ENCODE measurements at places on chromosomes 7 and 10.

- H3K36me3 ChIP-seq = peaks cover 17% of the 10 kb centered on the region
- no peak for DNase-seq
- H3K27ac ChIP-seq = no peak overlapping the region
- no peaks in the 10 kb centered on the region for H3K27me3 ChIP-seq
- H3K4me1 ChIP-seq = no peaks in the 10 kb centered on the region
These were observed 46.4 kb upstream of the ZNF746 start for GRCh38 chr7:149544028-149544427.

GRCh38 chr10:76302481-76302880 is 871.1 kb downstream of the LRMDA start:
- H3K4me1 ChIP-seq = no peaks in the 10 kb centered on the region
- no peak overlapping the region for H3K27ac ChIP-seq
- peaks cover 2% of the 10 kb centered on the region for H3K27me3 ChIP-seq
- H3K36me3 ChIP-seq = no peaks in the 10 kb centered on the region
- DNase-seq = no peak

GRCh38 chr7:10740805-10741204 is 232.9 kb upstream of the PHF14 start:
- no peak overlapping the region for H3K27ac ChIP-seq
- no peaks in the 10 kb centered on the region for H3K36me3 ChIP-seq
- no peak overlapping the region for H3K4me3 ChIP-seq
- no peak for DNase-seq

GRCh38 chr10:132539431-132539839 is 1.8 kb downstream of the INPP5A start:
- peak overlapping the region; percentile 89 for H3K27ac ChIP-seq
- H3K4me3 ChIP-seq = peak overlapping the region; percentile 94
- H3K4me1 ChIP-seq = peaks cover 61% of the 10 kb centered on the region
- peaks cover 10% of the 10 kb centered on the region for H3K36me3 ChIP-seq

DNA sequence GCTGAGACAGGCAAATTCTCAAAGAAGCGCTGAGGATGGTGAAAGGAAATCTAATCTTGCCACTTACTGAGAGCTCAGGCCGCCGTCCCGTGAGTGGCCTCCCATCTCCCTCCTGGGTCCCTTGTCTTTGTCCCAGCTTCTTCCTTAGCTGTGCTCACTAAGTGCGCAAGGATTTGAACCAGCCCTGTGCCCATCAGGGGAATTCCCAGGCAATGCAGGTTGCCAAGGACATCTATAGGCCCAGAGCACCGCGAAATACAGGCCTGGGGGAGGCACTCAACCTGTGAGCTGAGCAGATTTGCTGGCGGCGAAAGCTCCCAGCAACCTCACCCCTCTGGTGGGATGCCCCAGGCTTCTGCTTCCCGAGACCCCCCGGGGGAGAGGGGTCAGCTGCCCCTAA is 64.8 kb downstream of the OAT start:
- DNase-seq = no peak
- peaks cover 1% of the 10 kb centered on the region for H3K36me3 ChIP-seq

DNA sequence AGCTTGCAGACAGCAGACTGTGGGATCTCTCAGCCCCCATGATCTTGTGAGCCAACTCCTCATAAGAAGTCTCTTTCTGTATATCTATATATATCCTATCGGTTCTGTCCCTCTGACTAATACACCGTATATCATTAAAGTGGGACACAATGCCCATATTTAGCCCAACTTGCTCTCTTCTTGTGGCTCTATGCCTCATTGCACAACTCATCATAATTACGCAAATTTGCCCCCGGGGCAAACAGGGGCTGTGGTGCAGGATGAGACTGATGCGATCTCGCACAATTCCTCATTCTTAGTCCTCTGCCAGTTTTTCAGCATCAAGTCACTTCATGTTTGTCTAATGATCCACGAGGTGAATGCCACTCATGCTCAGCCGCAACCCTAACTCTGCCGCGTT is 183.2 kb downstream of the PRPF18 start:
- H3K27ac ChIP-seq = no peak overlapping the region
- H3K27me3 ChIP-seq = peaks cover 10% of the 10 kb centered on the region
- DNase-seq = no peak
- no peak overlapping the region for H3K4me3 ChIP-seq

DNA sequence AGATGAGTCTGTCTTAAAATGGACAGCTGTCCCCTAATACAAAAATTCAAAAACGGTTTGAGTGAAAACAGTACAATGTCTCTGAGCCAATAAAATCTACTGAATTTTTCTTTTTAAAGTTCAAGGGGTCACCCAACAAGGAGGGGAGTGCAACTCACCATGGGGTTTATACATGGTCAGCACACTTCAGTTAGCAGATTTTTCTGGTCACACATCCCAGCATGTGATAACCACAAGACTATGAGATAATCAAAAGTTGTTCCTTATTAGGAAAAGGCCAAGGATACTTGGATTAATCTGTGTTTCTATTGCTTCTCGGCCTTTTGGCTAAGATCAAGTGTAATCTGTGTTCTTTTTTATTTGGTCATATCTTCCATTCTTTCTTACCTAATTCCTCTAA is 31.6 kb downstream of the ABCB5 start:
- H3K27me3 ChIP-seq = peaks cover 3% of the 10 kb centered on the region
- no peak overlapping the region for H3K27ac ChIP-seq
- H3K36me3 ChIP-seq = no peaks in the 10 kb centered on the region
- no peak overlapping the region for H3K4me3 ChIP-seq

DNA sequence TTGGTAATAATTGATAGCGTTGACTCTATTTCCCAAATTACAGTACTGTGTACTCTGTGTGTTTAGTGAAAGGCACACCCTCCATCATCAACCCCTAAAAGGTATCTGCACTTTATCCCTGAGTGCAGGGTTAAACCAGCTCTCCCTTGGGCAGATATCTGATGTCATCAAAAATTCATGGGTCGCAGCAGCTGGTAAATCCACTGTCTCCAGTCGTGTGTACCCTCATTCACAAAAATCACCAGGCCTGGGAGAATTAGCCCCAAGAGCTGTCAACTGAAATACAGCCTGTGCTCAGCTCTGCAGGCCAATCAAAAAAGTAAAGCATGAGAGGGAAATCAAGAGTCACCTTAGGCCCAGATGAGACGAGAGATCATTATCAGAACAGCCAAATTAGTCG is 103.7 kb downstream of the HIP1 start:
- H3K27ac ChIP-seq = no peak overlapping the region
- H3K4me3 ChIP-seq = no peak overlapping the region
- DNase-seq = no peak
- H3K36me3 ChIP-seq = no peaks in the 10 kb centered on the region
- peaks cover 24% of the 10 kb centered on the region for H3K27me3 ChIP-seq
- peaks cover 9% of the 10 kb centered on the region for H3K4me1 ChIP-seq

DNA sequence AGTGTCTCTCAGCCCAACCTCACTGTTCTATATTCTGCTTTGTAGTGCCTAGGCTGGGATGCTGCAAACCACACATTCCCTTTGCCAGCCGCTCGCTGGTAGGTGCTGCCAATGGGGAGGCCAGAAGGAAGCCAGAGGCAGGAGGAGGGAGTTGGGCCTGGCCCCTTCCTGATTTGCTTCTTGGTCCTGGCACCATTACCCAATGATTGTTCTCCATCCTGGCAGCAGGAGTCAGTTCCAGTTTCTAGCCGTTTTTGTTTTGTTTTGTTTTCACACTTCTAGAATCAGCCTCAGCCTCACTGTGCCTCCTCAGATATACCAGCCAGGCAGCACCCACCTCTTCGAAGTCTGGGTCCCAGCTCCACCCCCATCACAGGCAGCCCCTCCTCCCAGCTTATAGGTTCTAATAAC is 27.4 kb upstream of the LOXL4 start:
- no peak overlapping the region for H3K4me3 ChIP-seq
- H3K4me1 ChIP-seq = no peaks in the 10 kb centered on the region
- DNase-seq = no peak

Data from activated T-helper 1 cell treated with anti-CD3 and anti-CD28 coated beads, Interleukin-12 subunit alpha, Interleukin-12 subunit beta, Interleukin-2, Interleukin-4 antibody, amounts not matched to agents 30 ng/mL and 10 ng/mL and 1 ng/mL, durations not matched to agents 14 hours and 24 hours and 36 hours (primary cell).